NCI-H82 (cell line): ENCODE measurements at places on chromosomes 2 and 18.

- DNase-seq, result no peak
These were observed 9.9 kb upstream of the MAP3K2 start for GRCh38 chr2:127397568-127398238.

DNA sequence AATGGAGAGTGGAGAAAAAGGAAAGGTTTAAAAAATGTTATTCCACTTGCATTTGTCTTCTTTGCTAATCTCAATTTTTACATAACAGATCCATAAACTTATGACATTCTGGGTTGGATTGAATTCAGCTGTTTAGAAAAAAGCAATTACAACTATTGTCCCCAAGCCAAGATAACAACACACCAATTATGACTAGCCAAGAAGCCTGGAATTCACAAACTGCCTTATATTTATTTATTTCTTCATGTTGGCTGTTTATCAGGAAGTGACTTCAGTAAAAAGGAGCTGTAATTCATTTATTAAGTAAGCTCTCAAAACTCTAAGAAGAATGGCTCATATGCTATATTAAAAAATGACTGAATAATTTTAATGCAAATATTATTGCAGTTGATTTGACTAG, 137.4 kb downstream of the CALCRL start:
- DNase-seq, result no peak

- no peak for DNase-seq
These were observed 30.0 kb downstream of the FBXO36 start for GRCh38 chr2:229952256-229952835.

- DNase-seq, result peak; percentile 68
These were observed 110.9 kb downstream of the STK39 start for GRCh38 chr2:168136392-168136977.

GRCh38 chr2:160034396-160034795, 28.0 kb downstream of the PLA2R1 start:
- DNase-seq, result no peak

DNA sequence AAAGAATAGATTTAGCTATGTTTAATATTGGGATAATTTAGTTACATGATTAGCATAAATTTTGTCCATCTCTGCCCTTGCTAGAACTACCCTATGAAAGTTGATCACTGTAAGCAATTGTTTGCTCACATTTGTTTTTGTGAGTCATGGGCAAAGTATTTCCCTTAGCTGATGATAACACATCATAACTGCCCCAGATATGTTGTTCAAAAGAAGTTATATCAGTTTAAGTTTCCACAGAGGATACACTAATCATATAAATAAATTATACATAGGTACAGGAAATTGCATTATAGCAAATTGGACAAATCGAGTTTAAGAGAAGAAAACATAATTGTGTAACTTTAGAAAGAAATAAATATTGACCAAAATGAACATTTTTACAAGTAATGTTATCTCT, 223.2 kb upstream of the PIK3C3 start:
- no peak for DNase-seq
